ENCODE measurements at places on chromosomes 2 and 18.

DNA sequence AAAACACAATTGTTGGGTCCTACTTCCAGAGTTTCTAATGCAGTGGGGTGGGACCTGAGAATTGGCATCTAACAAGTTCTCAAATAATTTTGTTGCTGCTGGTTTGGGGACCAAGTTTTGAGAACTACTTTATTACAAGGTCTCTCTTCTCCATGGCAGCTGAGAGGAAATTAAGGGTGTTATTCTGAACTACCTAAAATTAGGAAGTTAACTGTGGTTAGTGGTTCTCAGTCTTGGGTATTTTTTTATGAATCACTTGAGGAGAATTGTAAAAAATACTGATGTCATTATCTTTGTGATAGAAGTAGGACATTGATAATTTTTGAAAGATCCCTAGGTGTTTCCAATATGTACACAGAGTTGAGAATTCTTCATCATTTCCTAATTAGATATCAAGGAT lies 210.2 kb downstream of the MC4R start:
- DNase-seq, result no peak

GRCh38 chr2:71327916-71328315 lies 3.7 kb upstream of the ZNF638 start:
- no peak for DNase-seq

DNA sequence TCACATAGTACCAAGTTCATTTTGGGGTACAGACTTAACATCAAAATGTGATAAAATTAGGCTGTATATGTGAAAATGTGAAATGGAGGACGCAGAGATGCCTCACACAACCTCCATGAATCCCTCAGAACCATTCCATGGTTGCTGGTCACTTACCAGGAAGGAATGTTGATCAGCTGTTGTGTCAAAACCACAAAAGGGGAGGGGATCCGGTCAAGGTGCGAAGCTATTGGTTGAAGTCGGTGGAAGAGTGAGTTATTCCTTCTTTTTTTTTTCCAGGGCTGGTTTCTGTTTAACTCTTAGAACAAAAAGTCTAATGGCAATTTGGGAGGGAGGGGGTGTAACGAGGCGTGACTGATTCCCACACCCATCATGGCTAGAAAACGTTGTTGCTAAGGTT lies 32.3 kb upstream of the REG3A start:
- DNase-seq, result no peak

DNA sequence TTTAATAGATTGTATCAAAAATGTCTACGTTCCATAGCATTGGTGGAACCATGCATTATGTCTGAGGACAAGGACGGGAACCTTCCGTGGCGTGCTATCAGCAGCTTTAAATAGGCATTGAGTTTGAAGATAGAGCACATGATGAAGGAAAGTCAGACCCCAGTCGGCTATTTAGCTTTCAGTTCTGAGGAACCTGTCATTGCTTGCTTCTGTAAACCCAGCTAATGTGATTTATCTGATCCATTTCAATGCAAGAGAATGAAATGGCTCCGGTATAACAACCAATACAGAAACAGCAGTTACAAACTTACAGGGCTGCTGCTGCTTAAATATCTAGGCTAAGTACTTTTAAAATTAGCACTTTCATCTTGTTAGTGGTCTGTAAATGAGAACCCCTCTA lies 503.3 kb downstream of the RNF144A start:
- no peak for DNase-seq

- no peak for DNase-seq
These were observed 49.7 kb upstream of the ZNF516 start for GRCh38 chr18:76544511-76545345.

GRCh38 chr2:236775511-236775910 lies 205.9 kb downstream of the ACKR3 start:
- DNase-seq, result no peak

GRCh38 chr18:70420146-70420898 lies 131.5 kb downstream of the SOCS6 start:
- DNase-seq, result no peak

DNA sequence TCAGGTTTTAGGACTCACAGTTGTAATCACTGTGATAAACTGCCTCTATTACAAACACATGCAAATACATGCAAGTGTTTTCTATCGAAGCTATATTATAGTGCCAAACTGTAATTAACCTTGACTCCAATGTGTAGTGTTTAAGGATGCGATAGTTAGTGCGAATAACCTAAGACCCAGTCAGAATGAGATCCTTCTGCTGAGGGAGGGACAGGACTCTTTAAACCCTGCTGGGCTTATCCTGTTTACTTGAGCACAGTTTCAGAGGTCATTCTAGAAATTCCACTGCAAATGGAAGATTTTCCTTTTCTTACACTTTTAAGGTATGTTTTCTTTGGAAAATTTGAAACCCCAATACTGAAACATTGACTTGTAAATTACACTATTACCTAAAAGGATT lies 68.2 kb downstream of the CALCRL start:
- no peak for DNase-seq

DNA sequence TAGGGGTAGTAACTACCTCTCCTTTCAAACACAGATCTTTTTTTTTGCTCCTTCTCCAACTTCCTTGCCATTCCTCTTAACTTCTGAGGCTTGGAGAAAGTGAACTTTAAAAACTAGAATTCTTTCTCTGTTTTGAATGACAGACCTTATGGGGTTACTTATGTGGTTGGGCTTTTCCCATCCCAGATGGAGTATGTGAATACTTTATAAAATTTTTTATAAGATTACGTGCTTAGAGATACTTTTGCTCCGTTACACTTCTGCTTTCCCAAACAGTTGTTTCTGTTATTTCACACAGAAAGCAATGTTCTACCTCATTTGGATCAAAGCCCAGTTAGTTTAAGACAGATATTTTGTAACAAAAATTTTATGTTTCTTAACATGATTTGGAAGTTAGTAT lies 20.2 kb downstream of the GREB1L start:
- DNase-seq, result no peak

DNA sequence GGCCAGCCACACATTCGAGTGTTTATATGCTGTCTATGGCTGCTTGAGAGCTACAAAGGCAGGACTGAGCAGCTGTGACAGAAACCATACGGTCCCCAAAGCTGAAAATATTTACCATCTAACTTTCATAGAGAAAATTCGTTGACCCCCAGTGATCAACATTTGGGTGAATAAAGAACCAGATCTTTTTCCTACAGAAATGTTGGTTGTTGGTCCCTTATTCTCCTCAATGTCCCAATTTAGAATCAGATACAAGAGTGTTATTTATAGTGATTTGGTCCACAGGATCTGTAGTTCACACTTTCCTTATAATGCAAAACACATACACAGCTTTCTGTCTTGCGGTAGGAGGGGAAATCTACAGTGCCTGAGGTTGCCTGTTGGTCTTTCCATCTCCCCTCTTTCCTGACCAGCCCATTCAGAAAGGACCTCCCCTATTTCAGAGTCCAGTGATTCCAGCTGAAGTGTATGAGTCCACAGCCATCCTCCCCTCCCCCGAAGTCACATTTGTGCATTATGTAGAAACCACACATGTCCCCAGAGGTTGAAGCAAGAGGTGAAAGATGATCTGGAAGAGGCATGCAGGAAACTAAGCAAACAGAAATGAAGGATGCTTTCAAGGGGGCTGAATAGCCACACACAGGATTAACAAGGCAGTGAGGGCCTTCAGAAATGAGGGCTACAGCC lies 61.9 kb downstream of the SPRED2 start:
- DNase-seq, result peak; percentile 46

DNA sequence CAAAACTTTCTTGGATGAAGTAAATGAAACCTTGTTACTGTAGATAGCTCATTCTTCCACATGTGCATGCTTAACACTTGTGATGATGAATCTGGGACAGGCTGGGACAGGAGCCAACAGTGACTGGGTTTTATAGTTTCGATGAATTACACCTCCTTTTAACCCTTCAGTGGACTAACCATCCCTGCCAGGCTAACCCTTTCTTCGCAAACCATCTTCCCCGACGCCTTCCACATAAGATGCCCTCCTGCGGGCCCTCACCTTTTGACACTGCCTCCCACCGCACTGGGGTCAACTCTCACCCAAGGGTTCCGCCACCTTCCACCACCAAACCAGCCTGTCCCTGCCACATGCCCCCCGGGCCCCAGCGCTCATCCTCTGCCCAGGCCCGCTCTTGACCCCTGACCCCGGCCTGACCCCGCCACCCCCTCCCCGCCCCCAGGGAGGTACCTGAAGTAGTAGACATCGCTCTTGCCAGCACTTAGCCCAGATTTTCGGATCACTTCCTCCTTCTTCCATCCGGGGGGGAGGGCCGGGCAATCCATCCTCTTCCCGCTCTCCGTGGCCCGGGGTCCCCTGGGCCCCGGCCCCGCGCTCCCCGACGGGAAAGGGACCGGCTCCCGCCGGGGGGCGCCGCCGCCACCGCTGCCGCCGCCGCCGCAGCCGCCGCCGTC lies 764 bp downstream of the MBD2 start:
- DNase-seq, result peak; percentile 26

DNA sequence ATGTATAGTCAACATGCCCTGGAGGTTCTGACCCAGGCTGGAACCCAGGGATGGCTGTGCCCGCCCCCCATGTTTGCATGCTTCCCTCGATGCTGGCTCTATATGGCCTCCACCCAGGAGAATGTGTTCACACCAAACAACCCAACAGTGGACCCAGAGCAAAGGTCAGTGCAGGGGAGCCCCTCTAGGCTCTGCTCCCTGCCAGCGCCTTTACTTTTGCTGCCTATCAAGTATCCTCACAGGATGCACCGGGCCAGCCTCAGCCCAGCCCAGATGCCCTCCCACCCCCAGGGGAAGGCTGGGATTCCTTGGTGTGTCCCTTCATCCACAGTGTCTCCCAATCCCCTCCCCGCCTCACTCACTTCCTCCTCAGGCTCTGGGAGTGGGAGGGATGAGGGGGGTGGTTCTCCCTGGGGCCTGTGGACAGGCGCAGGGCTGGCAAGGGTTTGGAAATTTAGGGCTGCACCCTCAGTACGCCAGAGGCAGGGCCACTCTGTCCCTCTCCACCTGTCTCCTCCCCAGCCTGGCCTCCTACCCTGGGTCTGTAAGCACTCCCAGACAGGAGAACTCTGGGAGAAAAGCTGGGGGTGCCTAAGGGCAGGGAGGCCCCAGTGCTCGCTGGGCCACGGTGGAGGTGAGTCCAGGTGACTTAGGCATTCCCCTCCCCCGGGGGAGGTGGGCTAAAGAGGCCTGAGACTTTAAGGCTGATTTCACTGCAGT lies 2.3 kb downstream of the ATP6V1B1 start:
- no peak for DNase-seq

GRCh38 chr2:23327416-23327815 lies 57.6 kb upstream of the KLHL29 start:
- no peak for DNase-seq
